ENCODE measurements at places on chromosomes 2 and 18.

GRCh38 chr2:20143263-20143662, 81.7 kb downstream of the SDC1 start:
- no peak for DNase-seq

- DNase-seq: peak; percentile 70
Observed at GRCh38 chr2:100381240-100381639, 36.2 kb downstream of the CHST10 start.

- no peak for DNase-seq
Observed at GRCh38 chr2:109102588-109103233, 26.3 kb upstream of the SH3RF3 start.

DNA sequence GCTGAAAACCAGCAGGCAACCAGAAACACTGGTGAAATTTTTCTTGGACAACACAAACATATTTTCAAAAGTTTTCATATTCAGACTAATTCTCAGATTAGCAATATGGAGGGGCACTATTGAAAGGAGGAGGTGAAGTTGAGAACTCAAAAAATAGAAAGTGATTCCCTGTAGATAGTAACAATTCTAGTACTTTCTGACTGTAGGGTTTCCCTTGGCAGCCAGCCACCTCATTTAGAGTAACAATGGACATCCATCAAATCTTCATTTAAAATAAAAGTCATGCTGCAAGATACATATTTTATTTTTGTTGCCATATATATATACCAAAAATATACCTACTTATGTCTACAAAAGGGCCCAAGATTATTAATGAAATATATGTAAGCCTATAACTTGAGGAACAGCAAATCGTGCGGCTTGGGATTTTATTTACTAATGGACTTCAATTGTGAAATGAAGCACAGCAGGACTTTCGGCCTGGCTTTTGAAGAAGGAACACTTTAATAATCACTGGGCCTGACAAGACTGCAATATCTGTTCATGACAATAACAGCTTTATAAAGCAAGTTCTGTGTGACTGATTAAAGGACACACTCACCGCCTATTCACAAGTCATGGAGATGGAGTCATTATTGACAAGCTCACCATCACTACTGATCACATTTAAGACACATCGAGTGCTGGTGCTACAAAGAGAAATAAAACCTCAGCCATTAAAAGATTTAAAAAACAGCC, 6.8 kb upstream of the NR4A2 start:
- no peak for DNase-seq

GRCh38 chr18:46338766-46339165, 234.6 kb downstream of the HAUS1 start:
- DNase-seq: no peak

DNA sequence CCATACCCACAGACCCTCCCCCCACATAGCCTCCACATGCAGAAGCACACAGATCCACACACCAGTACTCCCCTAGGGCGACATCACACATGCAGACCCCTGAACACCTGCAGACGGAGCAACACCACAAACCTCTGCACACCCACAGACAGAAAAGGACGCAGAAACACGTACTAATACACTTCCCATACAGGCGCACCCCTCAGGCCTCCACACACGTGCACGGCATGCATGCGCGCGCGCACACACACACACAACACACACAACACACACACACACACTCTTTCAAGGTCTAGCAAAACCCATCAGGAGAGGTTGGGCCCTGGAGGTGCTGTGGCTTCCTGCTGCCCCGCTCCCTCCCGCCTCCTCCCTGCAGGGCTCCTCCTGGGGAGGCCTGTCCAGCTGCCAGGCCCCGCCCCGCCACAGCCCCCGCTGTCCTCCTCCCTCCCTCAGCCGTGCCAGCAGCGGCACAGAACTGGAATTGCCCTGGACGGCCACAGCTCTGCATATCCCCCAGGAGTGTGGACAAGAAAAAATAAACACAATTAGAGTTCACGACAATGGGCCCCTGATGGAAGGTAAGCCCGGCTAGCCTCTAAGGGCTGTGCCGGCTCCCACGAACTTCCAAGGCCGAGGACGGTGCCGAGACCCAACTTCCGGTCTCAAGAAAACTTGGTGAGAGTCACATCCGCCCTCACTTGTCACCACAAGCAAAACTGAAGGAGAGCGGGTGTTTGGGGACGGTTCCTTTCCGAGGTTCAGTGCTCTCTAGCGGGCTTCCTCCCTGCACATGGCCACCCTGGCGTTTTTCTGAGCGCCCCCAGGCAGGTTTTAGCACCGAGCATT, 6.8 kb downstream of the ZFP36L2 start:
- peak; percentile 63 for DNase-seq

DNA sequence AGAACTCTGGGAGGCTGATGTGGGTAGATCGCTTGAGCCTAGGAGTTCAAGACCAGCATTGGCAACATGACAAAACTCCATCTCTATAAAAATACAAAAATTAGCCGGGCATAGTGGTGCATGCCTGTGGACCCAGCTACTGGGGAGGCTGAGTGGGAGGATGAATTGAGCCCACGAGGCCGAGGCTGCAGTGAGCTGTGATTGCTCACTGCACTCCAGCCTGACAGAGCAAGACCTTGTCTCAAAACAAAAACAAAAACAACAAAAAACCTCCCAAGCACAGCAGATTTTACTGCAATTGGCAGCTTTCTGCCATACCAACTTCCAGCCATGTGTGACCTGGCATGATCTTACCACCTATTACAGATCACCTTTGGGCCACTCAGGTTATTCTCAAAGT, 57.7 kb upstream of the LRPPRC start:
- DNase-seq: no peak

DNA sequence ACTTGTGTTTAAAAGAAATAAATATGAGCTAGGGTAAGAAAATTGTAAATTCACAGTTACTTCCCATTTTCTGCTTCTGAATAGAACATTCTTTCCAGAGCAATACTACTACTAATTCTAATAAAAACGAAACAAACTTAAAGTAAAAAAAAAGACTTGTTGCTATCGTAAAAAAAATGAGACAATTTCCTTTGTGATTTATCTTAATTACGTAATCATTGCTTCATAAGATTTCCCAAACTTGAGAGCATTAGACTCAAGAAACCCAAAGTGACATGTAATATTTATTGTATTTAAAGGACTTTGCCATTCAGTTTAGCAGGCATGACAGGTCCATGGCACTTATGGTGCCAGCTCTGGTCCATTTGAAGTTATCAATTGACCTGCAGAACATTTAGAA, 153.8 kb downstream of the AQP4 start:
- no peak for DNase-seq

GRCh38 chr2:217466805-217467204, 536.0 kb downstream of the TNS1 start:
- no peak for DNase-seq

DNA sequence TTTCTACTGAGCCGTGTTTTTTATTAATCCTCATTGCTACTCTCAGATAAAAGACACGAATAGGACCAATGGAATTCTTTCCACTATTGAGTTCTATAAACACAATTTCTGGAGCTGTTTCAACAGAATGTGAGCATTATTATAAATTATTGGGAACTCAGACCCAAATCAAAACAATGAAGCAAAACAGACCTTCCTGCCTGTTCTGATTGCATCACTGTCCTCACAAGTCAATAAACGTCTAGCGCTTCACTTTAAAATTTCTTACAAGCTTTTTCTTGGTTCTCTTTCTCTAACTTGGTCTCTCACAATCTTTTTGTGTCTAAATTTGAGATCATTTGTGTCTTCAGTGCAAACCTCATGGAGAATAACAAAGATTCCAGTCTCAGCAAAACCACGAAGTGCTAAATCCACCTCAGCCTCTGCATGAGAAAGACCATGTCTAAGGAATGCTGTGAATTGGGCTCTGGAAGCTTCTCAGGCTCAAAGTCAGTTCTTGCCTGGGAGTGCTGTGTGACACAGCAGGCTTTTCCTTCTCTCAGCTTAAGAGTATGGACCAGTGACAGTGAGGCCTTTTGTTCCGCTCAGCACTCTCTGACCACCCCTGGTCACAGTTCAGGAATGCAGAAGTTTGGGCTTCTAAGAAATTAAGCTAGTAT, 22.8 kb downstream of the ARHGAP28 start:
- DNase-seq: no peak

DNA sequence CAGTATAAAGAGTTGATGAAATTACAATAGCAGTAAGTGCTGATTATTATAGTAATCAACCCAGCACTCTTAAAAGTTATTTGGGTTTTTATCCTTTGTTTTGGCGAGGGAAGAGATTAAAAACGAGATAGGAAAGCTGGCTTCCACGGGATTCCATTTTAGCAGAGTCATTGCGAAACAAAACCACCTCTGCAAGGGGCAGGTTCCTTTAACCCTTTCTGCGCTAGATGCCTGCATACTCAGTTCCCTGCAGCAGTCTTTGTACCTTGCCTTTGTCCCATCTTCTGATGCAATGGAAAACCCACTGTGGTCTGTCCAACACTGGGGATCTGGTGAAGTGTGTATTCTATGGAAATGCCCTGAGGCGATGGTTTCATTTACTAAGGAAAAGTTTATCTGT, 2.7 kb downstream of the YPEL5 start:
- no peak for DNase-seq

- no peak for DNase-seq
Observed at GRCh38 chr2:217147818-217148217, 288.0 kb upstream of the TNP1 start.

- DNase-seq: no peak
Observed at GRCh38 chr2:220708366-220708765, 863.7 kb downstream of the EPHA4 start.

GRCh38 chr2:224982226-224982625, 60.0 kb downstream of the DOCK10 start:
- DNase-seq: no peak

DNA sequence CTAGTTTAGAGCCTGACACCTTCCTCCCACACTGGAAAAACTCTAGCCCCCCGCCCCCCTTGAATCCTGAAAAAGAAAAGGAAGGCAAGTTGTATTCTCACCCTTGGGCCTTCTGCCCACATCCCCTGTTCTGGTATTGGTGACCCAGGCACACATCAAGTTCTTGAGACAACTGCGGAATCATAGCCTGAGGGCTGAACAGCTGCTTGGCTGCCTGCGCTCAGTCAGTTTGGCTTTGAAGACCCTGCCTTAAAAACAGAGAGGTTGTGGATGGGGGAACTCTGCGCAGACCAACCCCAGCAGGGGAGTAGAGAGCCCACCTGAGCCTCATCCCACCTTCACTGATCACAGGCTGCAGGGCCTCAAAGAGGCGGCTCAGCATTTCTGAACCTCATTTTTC, 229.2 kb downstream of the ANAPC1 start:
- no peak for DNase-seq

GRCh38 chr2:7593360-7593759, 676.1 kb downstream of the RNF144A start:
- DNase-seq: no peak

DNA sequence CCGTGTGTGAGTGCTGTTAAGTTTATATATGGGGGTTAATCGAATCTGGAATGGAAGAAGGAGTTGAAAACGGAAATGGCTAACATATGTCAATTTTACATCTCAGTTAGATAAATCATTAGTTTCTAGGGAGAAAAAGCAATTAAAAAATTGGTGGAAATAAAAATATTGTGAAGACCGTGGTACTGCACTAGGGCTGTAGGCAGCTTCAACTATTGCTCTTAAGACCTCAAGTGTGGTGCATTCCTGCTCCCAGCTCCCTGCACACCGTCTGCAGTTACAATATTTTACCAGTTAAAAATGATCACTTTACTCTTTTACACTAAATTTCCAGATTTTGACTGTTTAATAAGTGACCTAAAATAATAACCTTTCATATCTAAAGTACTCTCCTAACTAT, 977.3 kb upstream of the POU3F3 start:
- no peak for DNase-seq

GRCh38 chr2:26632624-26633185, 8.5 kb downstream of the CIB4 start:
- no peak for DNase-seq

- peak; percentile 5 for DNase-seq
Observed at GRCh38 chr2:109377976-109378375, 235.8 kb downstream of the SEPTIN10 start.
